ENCODE measurements at places on chromosomes 5 and 9. TPM values are rescaled to one million over a fixed set of nuclear protein-coding genes. Genes with fewer than 3 reads are reported as not detected.

- no peaks in the 10 kb centered on the region for H3K27me3 ChIP-seq
- H3K27ac ChIP-seq = no peak overlapping the region
- no peak overlapping the region for H3K4me3 ChIP-seq
- no peaks in the 10 kb centered on the region for H3K36me3 ChIP-seq
Measured at GRCh38 chr5:171268700-171269620, 40.1 kb upstream of the TLX3 start.

- DNase-seq = no peak
- H3K4me1 ChIP-seq = peaks cover 28% of the 10 kb centered on the region
- H3K36me3 ChIP-seq = peaks cover 2% of the 10 kb centered on the region
- peak overlapping the region; percentile 87 for H3K27ac ChIP-seq
- peak overlapping the region; percentile 61 for H3K4me3 ChIP-seq
- H3K27me3 ChIP-seq = no peaks in the 10 kb centered on the region
Measured at GRCh38 chr9:90000925-90001324, 396.1 kb downstream of the GADD45G start.

Gene TMEM215
- total RNA-seq = not detected

GRCh38 chr5:40033009-40033408, 608.2 kb upstream of the DAB2 start:
- peaks cover 3% of the 10 kb centered on the region for H3K4me1 ChIP-seq
- no peak for DNase-seq
- H3K4me3 ChIP-seq = no peak overlapping the region
- H3K27ac ChIP-seq = no peak overlapping the region

DNA sequence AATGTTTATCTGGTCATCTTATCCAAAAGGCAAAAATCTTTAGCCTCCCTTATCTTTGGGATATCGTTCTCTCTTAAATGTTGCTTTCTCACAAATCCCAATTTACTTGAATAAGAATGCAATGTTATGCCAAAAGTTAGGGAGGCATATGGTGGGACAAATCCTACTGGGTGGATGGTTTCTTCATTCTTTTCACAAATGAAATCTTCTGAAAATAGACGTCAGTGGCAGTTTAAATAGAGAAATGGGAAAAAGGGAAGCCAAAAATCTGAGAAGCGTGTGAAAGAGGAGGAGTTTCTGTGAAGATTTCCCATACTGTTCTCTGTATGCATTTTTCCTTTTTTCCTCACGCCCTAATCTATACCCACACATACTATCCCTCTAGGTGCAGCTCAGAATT, 2.5 kb upstream of the PCDHAC1 start:
- no peak overlapping the region for H3K27ac ChIP-seq
- peaks cover 9% of the 10 kb centered on the region for H3K4me1 ChIP-seq
- no peak overlapping the region for H3K4me3 ChIP-seq
- DNase-seq = no peak
- H3K36me3 ChIP-seq = peaks cover 1% of the 10 kb centered on the region
- peaks cover 42% of the 10 kb centered on the region for H3K27me3 ChIP-seq

DNA sequence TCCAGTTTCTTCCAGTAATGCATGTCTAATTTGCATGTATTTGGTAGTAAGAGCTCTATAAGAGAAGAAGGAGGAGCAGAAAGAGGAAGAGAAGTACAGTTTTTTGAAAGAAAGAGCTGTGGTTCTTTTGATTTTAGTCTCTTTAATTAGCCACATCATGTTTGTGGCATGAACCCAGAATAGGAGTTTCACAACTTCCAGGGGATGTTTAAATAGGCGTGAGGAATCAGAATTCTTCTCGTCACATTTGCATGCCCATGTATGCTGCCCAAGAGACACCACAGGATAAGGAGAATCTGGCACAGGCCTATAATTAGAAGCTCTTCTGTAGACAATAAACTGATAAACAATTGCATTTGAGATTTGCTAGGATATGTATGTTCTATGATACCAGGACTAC, 78.7 kb downstream of the GAS1 start:
- no peak overlapping the region for H3K27ac ChIP-seq
- no peaks in the 10 kb centered on the region for H3K4me1 ChIP-seq
- H3K27me3 ChIP-seq = peaks cover 4% of the 10 kb centered on the region
- no peak overlapping the region for H3K4me3 ChIP-seq
- no peaks in the 10 kb centered on the region for H3K36me3 ChIP-seq

- H3K4me3 ChIP-seq = no peak overlapping the region
- H3K27ac ChIP-seq = no peak overlapping the region
- no peak for DNase-seq
- peaks cover 18% of the 10 kb centered on the region for H3K27me3 ChIP-seq
Measured at GRCh38 chr5:167570431-167570830, 721.0 kb upstream of the WWC1 start.

- no peak overlapping the region for H3K27ac ChIP-seq
- H3K36me3 ChIP-seq = no peaks in the 10 kb centered on the region
- H3K4me3 ChIP-seq = no peak overlapping the region
- H3K27me3 ChIP-seq = no peaks in the 10 kb centered on the region
- H3K4me1 ChIP-seq = no peaks in the 10 kb centered on the region
- DNase-seq = no peak
Measured at GRCh38 chr5:119852140-119852539, 222.8 kb downstream of the FAM170A start.

Gene CATSPER3
- 0.32 TPM for total RNA-seq

Gene FOXD4
- total RNA-seq = not detected

- peaks cover 48% of the 10 kb centered on the region for H3K27me3 ChIP-seq
- H3K4me3 ChIP-seq = peak overlapping the region; percentile 16
- H3K36me3 ChIP-seq = no peaks in the 10 kb centered on the region
- no peak overlapping the region for H3K27ac ChIP-seq
Measured at GRCh38 chr5:83721953-83722901, 1.6 kb upstream of the HAPLN1 start.

Gene SCGB3A1
- total RNA-seq = not detected

DNA sequence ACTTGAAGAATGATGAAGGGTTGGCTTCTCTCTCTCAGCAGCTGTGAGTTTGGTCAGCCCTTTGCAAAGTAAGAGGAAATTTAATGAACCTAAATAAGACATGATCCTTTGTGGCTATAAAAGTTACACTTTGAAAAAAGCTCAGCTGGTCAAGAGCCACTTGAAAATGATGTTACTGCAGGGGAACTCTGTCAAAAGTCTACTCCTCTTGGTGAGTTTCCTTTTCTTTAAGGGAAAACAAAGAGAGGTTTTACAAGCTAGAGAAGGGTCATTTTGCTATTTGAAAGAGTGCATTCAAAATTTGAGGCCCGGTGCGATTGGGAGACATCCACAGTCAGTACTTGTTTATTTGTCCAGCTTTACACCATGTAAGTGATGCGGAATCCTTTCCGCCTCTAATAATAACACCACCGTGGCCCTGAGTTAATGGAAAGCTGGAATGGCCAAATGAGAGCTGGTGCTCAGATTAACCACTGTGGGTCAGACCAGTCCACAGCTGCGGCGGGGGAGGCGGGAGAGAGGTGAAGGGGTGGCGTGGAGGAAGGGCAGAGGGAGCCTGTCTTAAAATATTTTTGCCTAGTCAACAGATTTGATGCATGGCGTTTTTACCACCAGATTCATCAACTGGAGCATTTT, 404.0 kb downstream of the TLE4 start:
- no peak overlapping the region for H3K4me3 ChIP-seq
- H3K4me1 ChIP-seq = no peaks in the 10 kb centered on the region
- no peak overlapping the region for H3K27ac ChIP-seq
- H3K36me3 ChIP-seq = no peaks in the 10 kb centered on the region
- peaks cover 6% of the 10 kb centered on the region for H3K27me3 ChIP-seq

Gene PKD2L2
- not detected for total RNA-seq

DNA sequence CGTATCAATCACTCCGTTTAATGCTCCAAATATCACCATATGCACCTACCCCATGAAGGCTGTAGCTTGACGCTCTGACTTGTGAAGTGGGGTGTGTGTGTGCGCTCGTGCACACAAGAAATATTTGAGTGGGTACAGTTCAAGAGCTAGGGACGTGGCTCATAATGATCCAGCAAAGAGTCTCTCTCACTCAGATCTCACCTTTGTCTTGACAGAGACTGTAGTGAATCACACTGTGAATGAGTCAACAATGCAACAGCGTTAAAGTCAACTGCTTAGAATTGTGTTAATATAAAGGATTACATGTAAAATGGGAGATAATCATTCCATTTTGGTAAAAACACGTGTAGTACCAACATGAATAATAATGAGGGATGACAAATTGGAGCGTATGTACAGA, 119.4 kb downstream of the MED27 start:
- H3K4me1 ChIP-seq = no peaks in the 10 kb centered on the region
- no peak for DNase-seq
- peaks cover 3% of the 10 kb centered on the region for H3K36me3 ChIP-seq
- no peak overlapping the region for H3K27ac ChIP-seq

- peaks cover 40% of the 10 kb centered on the region for H3K4me1 ChIP-seq
- H3K4me3 ChIP-seq = no peak overlapping the region
- H3K27ac ChIP-seq = no peak overlapping the region
- H3K36me3 ChIP-seq = peaks cover 23% of the 10 kb centered on the region
Measured at GRCh38 chr9:112489039-112489546, 2.5 kb downstream of the KIAA1958 start.
